ENCODE measurements at places on chromosomes 1 and 21. TPM values are rescaled to one million over a fixed set of nuclear protein-coding genes. Genes with fewer than 3 reads are reported as not detected.

- peak overlapping the region; percentile 27 for H3K4me3 ChIP-seq
- H3K27ac ChIP-seq, result peak overlapping the region; percentile 12
- peaks cover 1% of the 10 kb centered on the region for H3K36me3 ChIP-seq
These were observed 4.8 kb downstream of the DIPK1A start for GRCh38 chr1:92956254-92957029.

DNA sequence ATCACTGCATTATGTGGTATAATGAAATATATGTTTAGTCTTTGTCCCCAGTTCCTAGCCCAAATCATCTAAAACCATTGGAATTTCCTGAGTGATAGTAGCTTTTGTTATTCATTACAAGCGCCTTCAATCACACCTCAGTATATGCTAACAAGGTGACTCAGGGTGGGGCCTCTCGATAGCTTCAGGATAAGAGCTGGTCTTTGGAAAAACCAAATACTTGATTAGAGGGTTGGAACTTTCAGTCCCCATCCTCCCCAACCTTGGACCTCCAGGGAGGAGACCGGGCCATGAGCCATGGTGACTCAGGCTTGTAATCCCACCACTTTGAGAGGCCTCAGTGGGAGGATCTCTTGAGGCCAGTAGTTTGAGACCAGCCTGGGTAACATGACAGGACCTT lies 5.1 kb upstream of the BRDT start:
- no peak overlapping the region for H3K27ac ChIP-seq
- peaks cover 13% of the 10 kb centered on the region for H3K4me1 ChIP-seq
- no peaks in the 10 kb centered on the region for H3K36me3 ChIP-seq
- no peaks in the 10 kb centered on the region for H3K27me3 ChIP-seq
- no peak for DNase-seq
- H3K4me3 ChIP-seq, result no peak overlapping the region

GRCh38 chr21:46056450-46056903 lies 41.4 kb upstream of the COL6A2 start:
- H3K36me3 ChIP-seq, result no peaks in the 10 kb centered on the region
- no peak overlapping the region for H3K4me3 ChIP-seq
- peaks cover 12% of the 10 kb centered on the region for H3K4me1 ChIP-seq
- no peak overlapping the region for H3K27ac ChIP-seq

- H3K27me3 ChIP-seq, result no peaks in the 10 kb centered on the region
- H3K4me1 ChIP-seq, result no peaks in the 10 kb centered on the region
- no peak for DNase-seq
- no peak overlapping the region for H3K4me3 ChIP-seq
- no peaks in the 10 kb centered on the region for H3K36me3 ChIP-seq
These were observed 191.2 kb upstream of the LYPLAL1 start for GRCh38 chr1:218982482-218982881.

DNA sequence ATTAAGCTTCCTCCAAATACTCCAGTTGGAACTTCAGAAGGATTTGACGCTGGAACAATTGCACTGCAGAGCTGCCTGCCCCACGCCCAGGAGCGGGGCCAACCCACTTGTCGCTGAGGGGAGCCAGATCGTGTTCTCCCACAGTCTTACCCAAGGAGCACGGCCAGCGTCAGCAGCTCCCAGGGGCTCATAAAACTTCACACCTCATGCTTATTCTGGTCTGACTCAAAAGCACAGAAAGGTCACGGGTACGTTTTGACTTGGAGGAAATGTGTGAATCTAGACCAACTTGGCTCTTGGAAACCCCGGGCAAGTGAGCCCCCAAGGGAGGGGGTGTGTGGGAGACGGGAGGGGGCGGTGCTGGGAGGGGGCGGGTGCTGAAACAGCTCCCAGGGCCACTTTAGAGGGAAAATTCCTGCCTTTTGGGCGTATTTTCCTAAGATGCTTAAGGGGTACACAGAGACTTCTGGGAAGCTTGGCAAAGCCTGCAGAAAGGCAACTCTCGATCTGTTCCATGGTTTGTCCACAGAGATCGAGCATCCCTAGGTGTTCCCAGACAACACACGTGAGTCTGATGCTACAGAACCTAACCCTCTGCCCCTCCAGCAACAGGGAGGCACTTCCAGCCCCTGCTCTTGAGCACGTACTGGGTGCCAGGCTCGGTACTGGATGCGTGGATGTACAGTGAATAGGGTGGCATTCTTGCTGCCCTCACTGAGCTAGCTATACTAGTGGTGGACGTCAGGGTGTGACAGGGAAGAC lies 98.9 kb downstream of the DHRS3 start:
- peak overlapping the region; percentile 67 for H3K27ac ChIP-seq
- H3K4me3 ChIP-seq, result no peak overlapping the region
- H3K27me3 ChIP-seq, result no peaks in the 10 kb centered on the region
- H3K4me1 ChIP-seq, result peaks cover 43% of the 10 kb centered on the region

GRCh38 chr1:59779949-59780348 lies 34.8 kb upstream of the HOOK1 start:
- no peaks in the 10 kb centered on the region for H3K4me1 ChIP-seq
- H3K4me3 ChIP-seq, result no peak overlapping the region
- DNase-seq, result no peak
- no peaks in the 10 kb centered on the region for H3K27me3 ChIP-seq

DNA sequence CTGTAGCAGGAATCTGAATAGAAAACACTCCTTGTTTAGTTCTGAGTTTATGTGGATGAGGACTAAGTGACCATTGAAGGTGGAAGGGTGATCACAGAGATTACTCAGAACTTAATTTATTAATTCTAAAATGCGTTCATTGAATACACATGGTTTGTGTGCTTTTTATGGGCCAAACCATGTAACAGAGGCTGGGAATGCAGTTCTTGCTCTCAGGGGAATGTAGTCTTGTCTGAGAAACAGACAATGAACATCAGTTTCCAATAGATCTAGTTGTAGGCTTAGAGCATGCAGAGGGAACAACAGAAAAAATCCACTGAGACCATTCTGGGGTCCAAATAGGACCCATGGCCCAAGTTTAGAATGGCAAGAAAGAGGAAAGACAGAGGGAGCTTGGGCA lies 46.1 kb downstream of the ITSN1 start:
- DNase-seq, result no peak
- H3K27me3 ChIP-seq, result peaks cover 2% of the 10 kb centered on the region
- H3K36me3 ChIP-seq, result no peaks in the 10 kb centered on the region
- no peak overlapping the region for H3K27ac ChIP-seq
- H3K4me1 ChIP-seq, result no peaks in the 10 kb centered on the region

- no peak overlapping the region for H3K4me3 ChIP-seq
- H3K36me3 ChIP-seq, result no peaks in the 10 kb centered on the region
- DNase-seq, result no peak
- H3K27ac ChIP-seq, result no peak overlapping the region
These were observed 52.0 kb downstream of the LAMC2 start for GRCh38 chr1:183238071-183238470.

DNA sequence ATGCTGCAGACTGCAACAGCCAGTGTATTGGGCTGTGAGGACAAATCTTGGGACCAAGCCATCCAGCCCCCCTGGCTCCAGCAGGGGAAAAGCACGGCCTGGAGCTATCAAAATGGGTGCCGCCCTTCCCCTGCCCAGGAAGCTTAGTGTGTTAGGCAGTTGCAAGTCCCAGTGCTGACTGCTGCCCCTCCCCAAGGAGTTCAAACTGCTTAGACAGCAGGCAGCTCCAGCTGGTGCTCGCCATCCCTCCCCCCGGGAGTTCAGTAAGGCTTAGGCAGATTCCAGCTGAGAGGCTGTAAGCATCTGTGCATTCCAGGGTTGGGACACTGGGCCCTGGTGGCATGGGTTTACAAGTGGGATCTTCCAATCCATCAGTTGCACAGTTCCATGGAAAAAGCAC lies 579.6 kb upstream of the NR5A2 start:
- H3K4me1 ChIP-seq, result no peaks in the 10 kb centered on the region
- DNase-seq, result no peak
- peaks cover 23% of the 10 kb centered on the region for H3K27me3 ChIP-seq
- H3K36me3 ChIP-seq, result no peaks in the 10 kb centered on the region
- no peak overlapping the region for H3K4me3 ChIP-seq
- H3K27ac ChIP-seq, result no peak overlapping the region

- H3K36me3 ChIP-seq, result no peaks in the 10 kb centered on the region
- no peak overlapping the region for H3K27ac ChIP-seq
These were observed 11.7 kb upstream of the SH3GLB1 start for GRCh38 chr1:86692641-86693040.

DNA sequence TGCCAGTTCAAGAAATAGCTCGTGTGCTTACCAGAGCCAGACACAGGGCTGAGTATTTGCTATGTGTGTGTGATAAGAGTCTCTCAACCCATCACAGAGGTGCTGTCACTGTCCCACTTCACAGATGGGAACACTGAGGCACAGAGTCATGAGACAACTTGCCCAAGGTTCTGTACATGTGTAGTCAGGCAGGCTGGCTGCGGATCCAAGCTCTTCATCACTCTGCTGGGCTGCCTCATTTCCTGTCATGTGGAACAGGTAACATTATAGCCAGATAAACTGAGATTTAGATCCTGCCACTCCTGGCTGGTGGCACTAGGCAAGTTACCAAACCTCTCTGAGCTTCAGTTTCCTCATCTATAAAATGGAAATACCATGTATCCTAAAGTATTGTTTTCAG lies 77.8 kb downstream of the ITPKB start:
- H3K36me3 ChIP-seq, result peaks cover 8% of the 10 kb centered on the region
- H3K27me3 ChIP-seq, result no peaks in the 10 kb centered on the region
- H3K4me3 ChIP-seq, result no peak overlapping the region
- peak; percentile 66 for DNase-seq
- peaks cover 100% of the 10 kb centered on the region for H3K4me1 ChIP-seq
- peak overlapping the region; percentile 91 for H3K27ac ChIP-seq

- no peaks in the 10 kb centered on the region for H3K4me1 ChIP-seq
- no peak overlapping the region for H3K27ac ChIP-seq
- peaks cover 26% of the 10 kb centered on the region for H3K36me3 ChIP-seq
- H3K4me3 ChIP-seq, result no peak overlapping the region
- DNase-seq, result no peak
These were observed 55.4 kb downstream of the TMCO4 start for GRCh38 chr1:19744335-19744743.

DNA sequence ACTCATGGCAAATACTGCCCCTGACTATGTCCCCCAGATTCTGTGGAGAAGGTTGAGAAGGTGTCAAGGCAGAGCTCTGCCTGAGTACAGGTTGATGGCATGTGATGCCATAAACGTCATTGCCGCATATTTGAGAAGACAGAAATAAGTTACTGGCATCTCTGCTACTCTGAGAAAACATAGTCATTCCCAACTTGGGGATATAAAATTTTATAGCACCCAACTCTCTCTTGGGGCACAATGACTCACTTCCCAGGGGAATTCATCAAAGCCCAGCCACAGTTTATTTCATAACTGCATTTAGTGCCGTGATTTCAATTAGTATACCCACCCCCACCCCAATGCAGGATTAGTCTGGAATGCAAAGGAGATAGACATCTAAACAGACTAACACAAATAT lies 101.9 kb upstream of the TNR start:
- H3K27ac ChIP-seq, result no peak overlapping the region
- peaks cover 26% of the 10 kb centered on the region for H3K27me3 ChIP-seq
- H3K4me1 ChIP-seq, result peaks cover 2% of the 10 kb centered on the region
- H3K36me3 ChIP-seq, result no peaks in the 10 kb centered on the region

- H3K36me3 ChIP-seq, result peaks cover 56% of the 10 kb centered on the region
- peaks cover 27% of the 10 kb centered on the region for H3K4me1 ChIP-seq
- H3K27ac ChIP-seq, result no peak overlapping the region
These were observed 11.4 kb downstream of the METTL13 start for GRCh38 chr1:171792656-171793369.

DNA sequence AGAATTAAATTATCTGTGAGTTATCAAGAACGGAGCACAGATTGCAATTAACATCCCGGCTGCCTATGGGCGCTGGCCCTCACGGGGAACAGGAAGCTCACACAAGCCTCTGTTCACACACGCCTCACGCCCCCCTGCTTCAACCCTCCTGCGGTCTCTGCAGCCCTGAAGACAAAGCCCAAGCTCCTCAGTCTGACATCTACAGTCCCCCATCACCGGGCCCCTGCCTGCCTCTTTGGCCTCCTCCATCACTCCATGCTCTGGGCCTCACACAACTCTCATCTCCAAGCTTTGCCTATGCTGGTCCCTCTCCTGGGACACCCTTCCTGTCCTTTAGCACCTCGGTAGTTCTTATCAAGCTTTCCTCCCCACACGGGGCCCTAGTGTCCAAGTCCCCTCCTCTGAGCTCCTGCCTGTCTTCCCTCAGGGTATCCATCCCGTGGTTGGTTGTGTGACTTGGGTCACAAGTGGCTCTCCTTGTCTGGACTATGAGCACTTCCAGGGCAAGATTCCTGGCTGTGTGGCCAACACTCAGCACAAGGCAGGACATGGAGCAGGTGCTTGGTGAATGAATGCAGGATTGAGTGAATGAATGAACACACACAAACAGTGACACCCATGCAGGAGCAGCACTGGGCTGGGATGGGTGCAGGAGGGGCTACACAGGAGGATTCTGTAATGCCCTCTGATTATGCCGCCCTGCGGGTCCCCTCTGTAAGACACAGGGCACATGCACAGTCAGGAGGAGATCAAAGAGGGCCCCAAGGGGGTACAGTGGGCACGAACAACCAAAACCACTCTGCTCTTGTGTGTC lies 116.1 kb downstream of the DMRTB1 start:
- no peak overlapping the region for H3K4me3 ChIP-seq
- H3K36me3 ChIP-seq, result no peaks in the 10 kb centered on the region
- H3K27me3 ChIP-seq, result no peaks in the 10 kb centered on the region

- no peaks in the 10 kb centered on the region for H3K4me1 ChIP-seq
- no peak overlapping the region for H3K27ac ChIP-seq
- DNase-seq, result no peak
- H3K27me3 ChIP-seq, result no peaks in the 10 kb centered on the region
- no peaks in the 10 kb centered on the region for H3K36me3 ChIP-seq
These were observed 16.0 kb upstream of the TDRD10 start for GRCh38 chr1:154485910-154486496.

DNA sequence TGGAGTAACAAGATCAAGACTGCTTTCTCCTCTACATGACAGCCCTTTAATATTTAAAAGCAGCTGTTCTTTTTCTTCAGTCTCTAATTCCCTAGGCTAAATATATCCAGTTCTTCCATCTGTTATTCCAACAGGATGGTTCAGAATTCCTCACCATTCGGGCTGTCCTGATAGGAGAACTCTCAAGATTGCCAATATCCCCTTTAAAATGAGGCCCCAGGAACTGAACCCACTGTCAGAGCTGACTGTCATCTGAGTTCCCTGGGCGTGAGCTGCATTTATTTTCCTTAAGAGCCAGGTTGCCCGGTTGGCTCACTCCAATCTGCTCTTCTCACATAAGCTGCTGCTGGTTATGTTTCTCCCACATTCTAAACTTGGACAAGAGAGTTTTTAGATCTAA lies 177.6 kb downstream of the MIS18A start:
- no peaks in the 10 kb centered on the region for H3K36me3 ChIP-seq
- no peak for DNase-seq
- H3K27me3 ChIP-seq, result peaks cover 3% of the 10 kb centered on the region
- no peak overlapping the region for H3K4me3 ChIP-seq

The CCDC27 gene
- not detected for total RNA-seq

The SMIM1 gene
- 0.83 TPM for total RNA-seq

The GOLT1A gene
- total RNA-seq, result not detected

The SLC16A4 gene
- 0.37 TPM for total RNA-seq

The FCAMR gene
- not detected for total RNA-seq

The ELOA gene
- total RNA-seq, result 22.6 TPM

The KCNK2 gene
- total RNA-seq, result not detected
